ENCODE measurements at places on chromosomes 1 and 21.
A peak's percentile ranks its signal among the peaks of the same experiment; 100 is the strongest.

DNA sequence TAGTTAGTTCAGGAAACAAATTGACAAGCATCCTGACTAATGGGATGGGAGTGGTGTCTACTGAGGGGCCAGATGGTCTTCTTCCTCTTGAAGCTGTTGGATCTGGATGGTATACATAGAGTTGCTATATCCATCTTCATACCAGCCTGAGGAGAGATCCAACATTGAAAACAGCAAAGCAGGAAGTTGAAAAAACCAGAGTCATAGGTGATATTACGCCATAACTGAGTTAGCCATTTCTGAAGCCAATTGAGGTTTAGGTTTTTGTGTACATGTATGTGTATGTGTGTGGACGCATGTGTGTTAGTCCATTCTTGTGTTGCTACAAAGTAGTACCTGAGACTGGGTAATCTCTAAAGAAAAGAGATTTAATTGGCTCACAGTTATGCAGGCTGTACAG lies 2.3 kb upstream of the TSPAN2 start:
- no peak for DNase-seq

DNA sequence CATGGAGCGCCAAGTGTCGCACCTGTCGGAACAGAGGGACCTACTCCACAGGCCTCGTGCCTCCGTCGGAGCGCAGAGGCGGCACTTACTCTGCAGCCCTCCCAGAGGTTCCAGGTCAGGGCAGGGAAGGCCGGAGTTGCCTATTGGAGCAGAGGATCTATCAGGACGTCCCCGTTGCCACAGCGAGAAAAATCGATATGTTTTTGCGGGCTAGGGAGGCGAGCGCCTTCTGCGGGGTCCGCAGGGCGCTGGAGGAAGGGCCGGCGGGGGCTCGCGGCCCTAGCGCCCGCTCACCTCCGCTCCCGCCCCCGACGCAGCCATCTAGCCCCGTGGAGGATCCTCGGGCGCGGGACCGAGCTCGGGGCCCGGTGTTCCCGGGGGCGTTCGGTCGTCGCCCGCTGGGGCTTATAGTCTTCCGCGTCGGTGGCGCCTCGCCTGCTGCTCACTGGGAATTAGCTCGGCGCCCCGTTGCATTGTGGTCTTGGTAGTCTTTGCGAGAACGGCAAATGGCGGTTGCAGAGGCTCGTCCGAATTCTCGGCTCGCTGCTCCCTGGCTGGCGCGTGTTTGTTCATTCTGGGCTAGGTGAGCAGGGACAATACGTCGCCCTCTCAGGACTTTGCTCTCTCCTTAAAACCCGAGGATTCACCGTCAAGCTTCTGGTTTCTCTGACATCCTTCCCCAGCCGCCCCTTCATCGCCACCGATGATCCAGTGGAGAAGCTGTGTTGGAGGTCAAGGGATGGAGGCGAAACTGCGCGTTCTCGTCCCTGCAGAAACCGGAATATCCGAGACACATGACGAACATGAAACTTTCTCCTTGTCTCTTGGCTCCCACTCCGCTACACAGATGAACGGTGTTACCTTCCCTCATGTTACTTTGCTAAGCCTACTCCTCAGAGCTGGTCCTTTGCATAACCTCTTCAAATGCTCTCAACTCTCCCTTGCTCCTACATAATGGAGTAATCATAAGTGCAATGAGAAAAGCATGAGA lies at the start of gene JTB:
Gene JTB, minus strand, starts transcription at position 425 of the 991 bp plus-strand sequence. Its CDS starts 422 bp downstream, at position 3.
- peak; percentile 88 for DNase-seq

DNA sequence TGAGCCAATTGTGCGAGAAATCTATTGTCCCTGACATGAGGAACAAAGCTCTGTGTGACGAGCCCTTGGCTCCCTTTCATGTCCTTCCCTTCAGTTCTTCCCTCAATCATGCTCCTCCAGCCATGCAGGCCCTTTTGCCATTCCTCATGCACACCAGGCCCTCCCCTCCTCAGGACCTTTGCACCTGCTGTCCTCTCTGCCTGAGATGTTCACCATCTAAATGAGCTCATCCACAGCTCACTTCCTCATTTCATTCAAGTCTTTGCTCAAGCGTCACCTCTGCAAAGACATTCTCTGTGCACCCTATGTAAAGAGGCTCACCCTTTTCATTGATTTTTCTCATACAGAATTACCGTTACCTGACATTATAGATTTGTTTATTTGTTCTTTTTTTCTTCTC lies 43.7 kb downstream of the C8B start:
- DNase-seq: no peak

- DNase-seq: no peak
These were observed 13.9 kb upstream of the POFUT2 start for GRCh38 chr21:45301521-45302081.

GRCh38 chr21:16085421-16085820 lies 355.6 kb downstream of the USP25 start:
- DNase-seq: no peak

DNA sequence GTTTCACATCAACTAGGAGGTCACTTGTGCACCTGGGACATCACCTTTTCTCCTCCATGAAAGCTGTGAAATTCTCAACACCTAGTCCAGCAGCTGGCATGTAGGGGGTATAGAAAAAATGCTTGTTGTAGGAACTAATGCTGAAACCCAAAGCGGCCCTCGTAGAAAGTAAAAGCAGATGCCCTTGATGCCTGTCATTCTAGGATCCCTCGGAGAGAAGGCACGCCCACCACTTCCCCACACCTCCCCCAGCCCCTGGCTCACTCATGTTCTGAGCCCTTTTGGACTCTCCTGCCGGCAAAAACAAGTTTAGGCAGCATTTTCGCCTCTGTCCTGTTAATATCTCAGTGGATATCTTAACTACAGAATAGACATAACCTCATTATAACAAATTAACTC lies 36.5 kb downstream of the RIPK4 start:
- DNase-seq: no peak
